ENCODE measurements at places on chromosomes 2 and 18.
A peak's percentile ranks its signal among the peaks of the same experiment; 100 is the strongest.

DNA sequence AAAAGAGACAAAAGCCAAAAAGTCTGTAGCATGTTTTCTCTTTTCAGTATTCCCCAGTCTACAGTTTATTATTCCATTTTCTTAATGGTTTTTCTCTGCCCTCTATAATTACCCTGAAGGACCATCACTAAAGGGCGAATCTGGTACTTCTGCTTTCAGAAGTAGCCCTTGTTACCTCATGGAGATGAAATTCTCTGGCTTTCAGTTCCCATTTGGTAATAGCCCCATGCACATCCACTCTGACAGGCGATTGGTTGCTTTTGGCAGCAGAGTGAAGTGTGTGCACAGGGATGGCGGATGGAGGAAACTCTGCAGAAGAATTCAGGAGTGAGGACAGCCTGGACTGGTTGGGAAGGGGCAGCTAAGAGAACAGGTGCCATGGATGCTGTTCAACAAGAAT lies 66.3 kb upstream of the NABP1 start:
- DNase-seq, result no peak

- peak; percentile 91 for DNase-seq
Measured at GRCh38 chr2:203014456-203015199, at the start of gene NBEAL1. Gene NBEAL1, plus strand, starts transcription at chr2:203014875. Its CDS starts 1,510 bp downstream, at chr2:203016385.

GRCh38 chr2:67389286-67389685 lies 7.8 kb upstream of the ETAA1 start:
- no peak for DNase-seq

DNA sequence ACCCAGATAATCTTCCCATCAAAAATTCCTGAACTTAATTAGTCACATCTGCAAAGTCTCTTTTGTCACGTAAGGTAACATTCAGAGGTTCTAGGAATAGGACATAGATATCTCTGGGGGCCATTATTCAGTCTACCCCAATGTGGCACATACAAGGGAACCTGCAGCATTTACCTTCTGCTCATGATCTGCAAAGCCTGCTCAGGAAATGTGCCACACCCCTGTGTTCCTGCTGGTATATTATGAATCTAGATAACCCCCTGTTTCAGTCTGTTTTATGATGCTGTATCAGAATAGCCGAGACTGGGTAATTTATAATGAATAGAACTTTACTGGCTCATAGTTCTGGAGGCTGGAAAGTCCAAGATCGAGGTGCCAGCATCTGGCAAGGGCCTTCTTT lies 103.5 kb downstream of the ARL4C start:
- DNase-seq, result no peak

- no peak for DNase-seq
Measured at GRCh38 chr18:11154368-11154989, 5.1 kb upstream of the PIEZO2 start.

GRCh38 chr2:83394134-83394904 lies 1064.8 kb downstream of the SUCLG1 start:
- DNase-seq, result no peak

GRCh38 chr2:175008801-175009495 lies 3.8 kb upstream of the CHN1 start:
- DNase-seq, result no peak

DNA sequence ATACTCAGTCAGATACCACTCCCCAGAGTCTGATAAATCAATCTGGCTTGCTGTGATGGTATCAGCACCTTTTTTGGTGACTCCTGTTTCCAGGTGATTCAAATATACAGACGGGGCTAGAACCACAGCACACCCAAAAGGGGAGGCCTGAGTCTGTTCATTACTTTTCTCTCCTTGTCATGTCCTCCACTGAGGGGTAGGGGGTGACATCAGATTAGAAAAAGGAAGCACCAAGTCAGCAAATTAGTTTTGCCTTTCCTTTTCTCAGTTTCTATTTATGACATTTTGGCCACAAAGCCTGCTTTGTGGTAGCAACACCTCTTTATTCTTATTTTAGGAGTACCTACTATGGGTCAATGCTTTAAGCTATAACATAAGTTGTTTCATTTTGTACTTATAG lies 127.4 kb downstream of the CCDC102B start:
- no peak for DNase-seq

DNA sequence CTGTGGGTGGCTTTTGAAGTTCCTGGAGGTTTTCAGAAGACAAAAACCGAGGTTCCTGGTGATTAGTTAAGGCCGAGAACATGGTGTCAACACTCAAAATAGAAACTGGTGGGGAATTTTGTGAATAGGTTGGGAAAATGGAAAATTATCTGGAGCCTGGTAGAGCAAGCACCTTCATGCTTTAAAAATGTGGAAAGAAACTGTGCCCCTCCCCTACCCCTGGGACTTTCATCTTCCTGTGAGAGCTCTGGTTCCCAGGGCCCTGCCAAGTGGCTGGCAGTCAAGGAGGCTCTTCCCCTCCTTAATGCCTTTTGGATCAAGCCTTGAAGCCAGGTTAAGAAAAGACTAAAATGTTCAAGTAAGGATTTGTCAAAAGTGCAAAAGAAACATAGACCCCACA lies 1.9 kb upstream of the CRACDL start:
- DNase-seq, result no peak

GRCh38 chr2:101277111-101277510 lies 24.4 kb downstream of the CNOT11 start:
- DNase-seq, result no peak

- no peak for DNase-seq
Measured at GRCh38 chr2:9552219-9553178, 3.1 kb downstream of the ADAM17 start.

DNA sequence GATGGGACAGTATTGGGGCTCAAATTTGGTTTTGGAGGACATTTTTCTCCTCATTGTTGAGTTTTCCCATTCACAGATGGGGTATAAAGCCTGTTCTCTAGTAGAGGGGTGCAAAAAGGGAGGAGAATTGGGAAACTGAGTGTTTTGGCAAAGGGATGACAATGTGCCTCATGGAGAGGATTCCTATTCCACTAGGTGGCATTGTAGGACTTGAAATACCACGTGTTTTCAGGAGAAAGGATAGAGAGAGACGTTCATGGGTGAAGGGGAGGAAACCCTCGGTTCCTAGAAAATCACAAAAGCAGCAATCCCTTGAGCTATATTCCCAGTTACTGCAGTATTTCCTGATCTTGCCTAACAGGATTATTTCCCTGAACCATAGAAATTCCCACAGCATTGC lies 113.7 kb upstream of the SRD5A2 start:
- no peak for DNase-seq

- DNase-seq, result no peak
Measured at GRCh38 chr2:134468164-134468563, 214.3 kb downstream of the MGAT5 start.

- DNase-seq, result no peak
Measured at GRCh38 chr2:160380611-160381010, 113.0 kb downstream of the RBMS1 start.

DNA sequence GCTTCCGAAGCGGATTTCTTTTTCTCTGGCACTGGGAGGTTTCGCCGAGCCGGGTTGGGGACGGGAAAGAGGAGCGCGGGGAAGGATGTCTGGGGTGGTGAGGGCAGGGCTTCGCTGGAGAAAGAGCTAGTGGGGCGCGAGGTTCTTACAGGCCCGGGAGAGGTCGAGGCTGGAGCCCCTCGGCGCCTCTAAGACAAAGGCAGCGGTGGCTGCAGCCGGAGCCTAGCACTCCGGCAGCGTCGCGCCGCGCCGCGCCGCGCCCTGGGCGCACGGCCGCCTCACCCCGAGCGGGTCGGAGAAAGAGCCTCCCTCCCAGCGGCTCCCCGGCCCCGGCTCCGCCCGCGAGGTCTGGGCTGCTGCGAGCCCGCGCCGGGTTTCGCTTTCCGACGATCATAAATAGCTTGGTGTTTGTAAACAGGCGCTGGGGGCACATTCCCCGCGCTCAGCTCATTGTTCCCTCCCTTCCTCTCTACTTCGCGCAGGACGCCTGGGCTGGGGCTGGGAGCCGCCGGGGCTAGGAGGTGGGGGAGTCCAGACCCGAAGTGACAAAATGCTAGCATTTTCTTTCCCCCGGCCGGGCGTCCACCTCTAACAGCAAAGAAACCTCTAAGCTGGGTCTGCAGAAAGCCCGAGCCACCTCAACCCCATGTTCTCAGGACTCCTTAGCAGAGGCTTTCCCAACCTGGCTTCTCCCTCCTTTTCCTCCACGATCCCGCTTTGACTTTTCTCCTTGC lies 813 bp upstream of the MEIS1 start:
- DNase-seq, result no peak

GRCh38 chr18:24274837-24275236 lies 122.8 kb downstream of the OSBPL1A start:
- no peak for DNase-seq

GRCh38 chr2:72457801-72458516 lies 310.3 kb upstream of the CYP26B1 start:
- no peak for DNase-seq

DNA sequence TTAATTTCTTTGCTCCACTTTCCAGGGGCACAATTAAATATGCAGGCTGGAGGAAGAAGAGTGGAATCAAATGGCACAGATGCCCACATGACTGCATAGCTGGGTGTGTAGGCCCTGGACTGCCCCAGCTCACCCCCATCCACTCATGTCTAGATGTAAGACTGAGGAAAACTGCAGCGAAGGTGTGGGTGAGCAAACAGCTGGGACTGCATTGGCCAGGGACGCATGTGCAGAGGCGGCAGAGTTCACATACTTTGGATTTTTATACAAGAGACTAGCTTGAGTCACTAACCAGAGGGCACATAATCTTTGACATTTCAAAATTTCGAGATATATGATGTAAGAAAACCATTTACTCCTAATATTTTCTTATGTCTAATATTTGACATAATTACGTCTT lies 60.1 kb downstream of the SPIRE1 start:
- no peak for DNase-seq

DNA sequence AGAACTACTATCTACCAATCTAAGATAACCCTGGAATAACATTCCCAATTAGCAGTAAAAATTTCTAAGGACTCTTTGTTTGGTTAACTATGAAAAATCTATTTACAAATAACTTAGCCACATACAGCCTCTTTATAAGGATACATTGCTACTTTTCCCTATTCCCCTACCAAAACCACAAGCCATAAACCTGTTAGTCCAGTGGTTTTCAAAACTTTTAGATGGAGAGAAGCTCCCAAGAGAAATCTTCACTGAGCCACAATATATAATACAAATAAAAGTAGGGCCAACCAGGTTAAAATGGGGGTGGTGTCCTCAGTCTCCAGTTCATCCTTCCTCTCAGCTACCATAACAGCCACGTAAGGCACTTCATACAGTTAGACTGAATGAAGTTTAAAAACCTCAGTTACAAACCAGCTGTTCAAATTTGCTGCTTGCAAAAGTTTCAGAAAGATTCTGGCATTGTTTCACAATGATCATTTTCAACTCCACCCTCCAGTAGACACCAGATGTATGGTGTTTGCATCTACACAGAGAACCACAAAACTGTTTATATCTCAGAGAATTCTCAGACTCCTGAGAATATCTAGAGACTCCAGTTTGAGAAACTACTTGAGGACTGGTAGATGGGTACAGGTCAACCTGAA lies 26.0 kb downstream of the SOS1 start:
- DNase-seq, result no peak

GRCh38 chr2:51011254-51011653 lies 20.7 kb downstream of the NRXN1 start:
- no peak for DNase-seq

All from stimulated activated CD8-positive, alpha-beta memory T cell treated with anti-CD3 and anti-CD28 coated beads, Interleukin-15, amount 100 ng/mL, for 24 hours (primary cell).